ENCODE measurements at places on chromosomes 5 and 9.

- DNase-seq, result no peak
Measured at GRCh38 chr5:20832204-20833080, 844.4 kb upstream of the CDH18 start.

GRCh38 chr5:58211441-58211840 is 248.4 kb downstream of the PLK2 start:
- no peak for DNase-seq

DNA sequence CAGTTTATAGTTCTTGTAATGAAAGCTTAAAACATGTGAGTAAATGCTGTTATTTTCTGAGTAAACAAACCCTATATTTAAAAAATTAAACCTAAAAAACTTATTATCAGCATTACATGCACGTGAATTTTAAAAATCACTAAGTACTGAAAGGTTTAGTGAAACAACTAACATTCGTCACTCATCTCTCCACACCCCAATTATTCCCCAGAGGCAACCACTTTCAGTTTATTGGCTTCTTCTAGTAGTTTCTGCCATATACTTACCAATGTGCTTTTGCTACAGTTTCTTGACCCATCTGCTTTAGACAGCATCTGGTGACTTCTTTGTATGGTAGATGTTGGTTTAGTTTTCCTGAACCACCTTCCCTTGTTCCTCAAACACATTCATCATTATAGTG is 58.1 kb downstream of the ANGPTL2 start:
- no peak for DNase-seq

- DNase-seq, result no peak
Measured at GRCh38 chr9:97849980-97850379, 3.0 kb upstream of the FOXE1 start.

GRCh38 chr5:69113851-69114250 is 20.0 kb downstream of the SLC30A5 start:
- DNase-seq, result no peak

DNA sequence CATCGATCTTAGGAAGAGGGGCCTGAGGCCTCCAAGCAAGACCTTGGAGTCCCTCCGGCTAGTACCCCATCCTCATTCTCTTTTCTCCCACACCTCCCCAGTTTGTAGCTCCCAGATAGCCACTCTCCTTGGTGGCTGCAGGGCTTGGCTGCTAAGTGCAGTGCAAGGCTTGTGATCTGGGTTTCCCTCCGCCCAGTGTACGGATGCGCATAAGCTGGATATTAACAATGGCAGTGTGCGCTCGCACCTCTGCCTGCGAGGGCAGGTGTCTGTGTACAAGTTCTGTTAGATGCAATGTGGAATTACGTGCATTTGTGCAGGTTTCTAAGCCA is 71.0 kb upstream of the TBCA start:
- no peak for DNase-seq

GRCh38 chr9:21558079-21558478 is 76.0 kb upstream of the IFNE start:
- DNase-seq, result no peak

DNA sequence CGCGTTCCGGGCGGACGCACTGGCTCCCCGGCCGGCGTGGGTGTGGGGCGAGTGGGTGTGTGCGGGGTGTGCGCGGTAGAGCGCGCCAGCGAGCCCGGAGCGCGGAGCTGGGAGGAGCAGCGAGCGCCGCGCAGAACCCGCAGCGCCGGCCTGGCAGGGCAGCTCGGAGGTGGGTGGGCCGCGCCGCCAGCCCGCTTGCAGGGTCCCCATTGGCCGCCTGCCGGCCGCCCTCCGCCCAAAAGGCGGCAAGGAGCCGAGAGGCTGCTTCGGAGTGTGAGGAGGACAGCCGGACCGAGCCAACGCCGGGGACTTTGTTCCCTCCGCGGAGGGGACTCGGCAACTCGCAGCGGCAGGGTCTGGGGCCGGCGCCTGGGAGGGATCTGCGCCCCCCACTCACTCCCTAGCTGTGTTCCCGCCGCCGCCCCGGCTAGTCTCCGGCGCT is at the start of gene DAPK1:
TSS of gene DAPK1 (plus strand) at position 264 of the 442 bp plus-strand sequence. CDS start 1,211 bp downstream, outside the sequence.
- DNase-seq, result no peak

DNA sequence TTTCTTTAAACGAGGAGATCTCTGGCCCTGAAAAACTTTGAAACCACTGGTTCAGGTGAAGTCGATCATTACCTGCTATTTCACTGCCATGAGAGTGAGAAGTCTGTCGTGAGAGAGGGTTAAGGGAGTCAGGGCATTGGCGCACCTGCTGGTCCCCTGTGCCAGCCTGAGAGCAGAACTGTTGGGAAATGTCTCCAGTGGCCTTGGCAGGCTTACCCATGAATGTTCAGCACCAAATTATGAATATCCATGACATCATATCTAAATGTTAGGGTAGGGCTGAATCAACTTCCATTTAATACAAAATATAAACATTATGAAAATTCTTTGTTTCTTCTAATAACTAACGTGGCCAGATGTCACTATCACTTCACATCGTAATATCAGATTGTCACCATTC is 379.3 kb downstream of the KDM4C start:
- no peak for DNase-seq
